GM13977 (cell line): ENCODE measurements at places on chromosomes 3 and 15.

- DNase-seq: no peak
Observed at GRCh38 chr15:78004919-78005634, 72.4 kb downstream of the TBC1D2B start.

- DNase-seq: no peak
Observed at GRCh38 chr3:65597226-65597951, 441.3 kb downstream of the MAGI1 start.

DNA sequence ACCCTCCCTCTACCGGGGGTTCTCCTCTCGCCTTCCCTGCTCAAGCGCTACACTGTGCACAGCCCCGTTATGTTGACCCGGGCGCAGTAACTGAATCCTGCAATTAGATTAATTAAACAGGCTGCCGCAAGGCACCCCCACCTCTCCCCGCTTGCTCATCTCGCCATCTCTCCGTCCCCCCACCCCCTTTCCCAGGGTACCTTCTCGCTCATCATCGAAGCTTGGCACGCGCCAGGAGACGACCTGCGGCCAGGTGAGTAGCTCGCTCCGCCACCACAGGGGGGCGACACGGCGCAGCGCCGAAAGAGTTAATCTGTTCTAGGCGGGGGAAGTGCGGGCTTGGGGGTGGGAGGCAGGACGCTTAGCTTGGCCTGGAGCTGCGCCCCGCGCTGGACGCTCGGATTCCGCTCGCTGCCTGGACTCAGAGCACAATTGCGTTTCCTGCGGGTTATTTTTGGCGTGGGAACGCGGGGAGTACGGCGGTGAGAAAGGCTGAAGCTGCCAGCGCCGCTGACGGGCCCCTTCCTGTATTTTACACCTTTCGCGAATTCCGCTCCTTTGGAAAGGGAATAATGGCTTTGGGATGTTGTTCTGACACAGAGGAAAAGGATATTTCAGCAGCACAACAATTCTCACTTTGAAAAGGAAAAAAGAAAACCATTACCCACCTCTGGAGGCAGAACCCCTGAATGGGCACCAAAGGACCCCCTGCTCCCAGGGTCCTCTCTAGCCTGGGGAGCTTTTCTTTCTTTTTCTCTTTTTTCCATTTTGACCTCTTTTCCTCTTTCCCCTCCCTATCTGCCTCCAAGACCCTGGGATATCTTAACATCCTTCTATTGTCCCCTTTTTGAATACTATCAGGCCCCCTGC is 1.5 kb downstream of the DLL4 start:
- DNase-seq: peak; percentile 84

DNA sequence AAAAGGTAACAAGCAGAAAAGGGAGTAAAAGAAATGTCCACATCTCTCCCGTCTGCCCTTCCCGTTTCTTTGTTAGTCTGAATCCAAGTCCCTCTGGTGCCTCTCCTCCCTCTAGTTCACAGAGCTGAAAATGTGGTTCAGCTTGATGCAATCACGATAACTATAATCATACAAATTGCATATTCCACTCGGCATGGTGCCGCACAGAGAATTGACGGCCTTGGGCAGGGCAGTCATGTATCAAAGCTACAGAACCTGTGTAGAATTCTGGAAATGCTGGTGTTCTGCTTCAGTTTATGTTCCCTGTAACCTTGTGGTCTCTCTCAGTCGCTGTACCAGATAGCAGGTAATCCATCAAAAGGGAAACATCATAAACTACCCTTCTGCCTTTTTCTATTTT is 562.9 kb upstream of the CBLB start:
- DNase-seq: no peak
